ENCODE measurements at places on chromosomes 7 and 10.

GRCh38 chr10:88129013-88129412 is 265.6 kb downstream of the PTEN start:
- DNase-seq: no peak

- no peak for DNase-seq
These were observed 497.5 kb downstream of the PHTF2 start for GRCh38 chr7:78296046-78296597.

GRCh38 chr7:128872394-128872824 is 9.8 kb downstream of the ATP6V1F start:
- DNase-seq: no peak

- DNase-seq: no peak
These were observed 15.6 kb downstream of the ARHGAP22 start for GRCh38 chr10:48589266-48589665.

GRCh38 chr10:102555781-102556328 is 52.1 kb downstream of the SUFU start:
- DNase-seq: no peak

GRCh38 chr10:90204956-90205314 is 503.5 kb downstream of the KIF20B start:
- DNase-seq: no peak

GRCh38 chr7:116698396-116698795 is 26.4 kb downstream of the MET start:
- no peak for DNase-seq

Data from CD4-positive, alpha-beta T cell treated with Interferon alpha-2 for 1 hour (primary cell).